ENCODE measurements at places on chromosomes 2 and 18. TPM values are rescaled to one million over a fixed set of nuclear protein-coding genes. Genes with fewer than 3 reads are reported as not detected.

The VSNL1 gene
- 23.1 TPM for total RNA-seq

The PSMA8 gene
- total RNA-seq = not detected

The BABAM2 gene
- 13.4 TPM for total RNA-seq

The GALR1 gene
- 0.16 TPM for total RNA-seq

The NR4A2 gene
- total RNA-seq = 7.8 TPM

The GYPC gene
- total RNA-seq = 17.0 TPM

The FAM117B gene
- 44.6 TPM for total RNA-seq

The IL1F10 gene
- total RNA-seq = not detected

The ARID5A gene
- total RNA-seq = 1.2 TPM

The LYG2 gene
- total RNA-seq = not detected

The SPDYA gene
- 1.4 TPM for total RNA-seq

The ASPRV1 gene
- 2.8 TPM for total RNA-seq

The ANKRD29 gene
- 1.2 TPM for total RNA-seq

The EMX1 gene
- 21.1 TPM for total RNA-seq

The NETO1 gene
- total RNA-seq = 47.7 TPM

The CPS1 gene
- total RNA-seq = 6.6 TPM

The GPR39 gene
- total RNA-seq = 5.0 TPM
